ENCODE measurements at places on chromosomes 4 and X.

GRCh38 chr4:6876440-6876839 is 33.2 kb upstream of the TBC1D14 start:
- DNase-seq: peak; percentile 60

DNA sequence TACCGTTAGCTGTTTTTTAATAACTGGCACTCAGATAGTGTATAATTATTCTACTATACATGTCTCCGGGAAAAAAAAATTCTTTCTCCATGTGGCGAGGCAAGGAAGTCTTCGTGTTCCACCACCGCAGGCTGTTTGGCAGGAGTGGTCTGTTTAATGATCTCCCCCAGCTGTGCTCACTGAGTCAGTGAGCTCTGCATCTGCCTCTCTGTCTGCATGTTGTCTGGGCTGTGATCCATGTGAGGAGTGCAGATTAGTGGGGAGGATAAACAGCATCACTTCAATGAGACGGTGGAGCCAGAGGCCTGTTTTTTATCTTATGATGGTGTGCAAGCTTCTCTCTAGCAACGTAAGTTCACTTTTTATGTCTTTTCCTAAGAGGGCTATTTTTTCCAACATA is 69.8 kb downstream of the RPS3A start:
- DNase-seq: peak; percentile 94

- DNase-seq: no peak
These were observed 408.6 kb downstream of the PPP3CA start for GRCh38 chr4:100938698-100939097.

GRCh38 chr4:10974371-10974770 is 289.8 kb upstream of the CLNK start:
- no peak for DNase-seq

DNA sequence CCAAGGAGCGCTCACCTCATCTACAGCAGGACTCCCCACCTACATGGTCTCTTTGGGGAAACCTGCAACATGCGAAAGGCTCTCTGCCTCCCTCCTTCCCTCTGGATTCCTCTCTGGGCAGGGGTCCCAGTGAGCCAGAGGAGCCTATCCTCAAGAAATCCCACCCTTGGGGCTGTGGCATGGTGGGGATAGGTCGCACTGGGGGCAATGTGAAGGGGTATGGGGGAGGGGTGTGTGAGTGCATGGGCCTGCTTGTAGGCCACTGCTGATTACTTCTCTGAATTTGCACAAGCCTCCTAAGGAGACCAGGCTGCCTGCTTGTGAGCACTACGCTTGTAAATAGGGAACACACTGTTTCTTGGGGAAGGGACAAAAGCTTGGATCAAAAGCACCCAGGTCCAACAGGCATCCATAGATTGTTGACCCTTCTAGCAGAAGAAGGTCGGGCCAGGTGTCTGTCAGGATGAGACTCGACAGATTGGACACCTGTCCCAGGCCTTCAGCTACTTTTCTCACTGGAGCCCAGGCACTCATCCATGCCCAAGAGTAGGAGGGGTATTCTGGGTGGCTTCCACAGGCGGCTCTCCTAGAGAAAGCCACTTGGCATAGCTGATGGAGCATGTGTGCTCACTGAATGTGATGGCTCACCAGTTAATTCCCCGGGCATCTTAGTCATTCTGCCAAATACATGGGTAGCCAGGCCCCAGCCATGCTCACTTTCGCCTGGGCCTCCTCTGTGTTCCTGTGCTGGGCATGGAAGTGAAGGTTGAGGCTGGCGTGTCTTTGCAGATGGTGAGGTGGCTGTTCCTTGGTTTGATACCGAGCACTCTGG is 75.0 kb downstream of the NBDY start:
- no peak for DNase-seq

- peak; percentile 57 for DNase-seq
These were observed 772 bp downstream of the CYP4V2 start for GRCh38 chr4:186192066-186192612.

- no peak for DNase-seq
These were observed 160.3 kb downstream of the OR13H1 start for GRCh38 chrX:131704136-131704695.

DNA sequence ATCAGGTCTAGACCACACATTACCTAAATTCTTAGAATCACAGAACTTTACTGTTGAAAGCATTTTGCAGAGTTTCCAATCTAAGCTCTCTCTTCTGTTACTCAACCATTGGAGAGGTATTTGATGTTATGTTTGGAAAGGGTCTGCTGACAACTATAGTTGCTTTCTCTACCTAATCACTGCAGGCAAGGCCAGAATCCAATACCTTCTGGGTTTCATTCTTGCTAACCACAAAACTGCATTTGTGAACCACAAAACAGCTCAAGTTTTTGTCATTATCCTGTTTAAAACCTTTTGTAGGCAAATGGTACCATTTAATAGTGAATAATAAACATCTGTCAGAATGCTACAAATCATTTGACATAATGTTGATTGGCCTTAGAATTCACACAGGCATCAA is 380.1 kb downstream of the GASK1B start:
- DNase-seq: no peak

- DNase-seq: peak; percentile 17
These were observed 77.0 kb downstream of the LRP2BP start for GRCh38 chr4:185318679-185319078.

DNA sequence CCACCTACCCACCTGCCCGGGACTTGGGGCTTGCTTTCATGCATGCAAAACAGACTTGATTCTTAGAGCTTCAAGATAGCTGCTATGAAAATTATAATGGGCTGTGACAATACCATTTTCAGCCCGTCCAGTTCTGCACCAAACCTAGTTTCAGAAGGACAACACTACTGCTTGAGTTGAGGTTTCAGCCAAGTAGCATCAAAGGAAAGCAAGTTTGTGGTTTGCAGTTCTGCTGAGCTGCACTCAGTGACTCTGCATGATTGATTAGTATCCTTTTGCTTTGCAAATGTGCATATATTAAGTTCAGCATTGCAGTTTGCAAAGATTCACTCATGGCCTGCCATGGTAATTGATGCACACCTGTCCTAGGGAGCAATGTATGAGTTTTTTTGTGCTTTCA is 442.7 kb downstream of the RPA4 start:
- no peak for DNase-seq

- no peak for DNase-seq
These were observed 20.8 kb downstream of the EIF4E start for GRCh38 chr4:98908182-98908581.

- DNase-seq: no peak
These were observed 68.1 kb downstream of the DIAPH2 start for GRCh38 chrX:96752781-96753180.

DNA sequence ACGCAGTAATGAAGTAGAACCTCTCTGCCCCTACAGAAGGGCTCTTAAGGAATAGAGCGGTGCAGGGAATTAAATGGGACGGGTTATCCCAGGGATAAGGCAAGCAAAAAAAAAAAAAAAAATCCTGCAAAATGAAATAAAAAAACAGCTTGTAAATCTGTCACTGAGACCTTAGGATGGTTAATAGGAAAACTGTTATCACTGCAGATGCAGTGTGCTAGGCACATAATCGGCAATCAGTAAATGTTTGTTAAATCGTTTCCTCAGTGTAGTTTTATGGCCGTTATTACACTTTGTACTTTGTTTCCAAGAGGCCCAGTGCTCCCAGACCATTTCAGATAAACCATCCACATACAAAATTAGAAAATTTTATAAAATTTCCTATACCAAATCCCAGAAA is 1.0 kb downstream of the HNRNPH2 start:
- DNase-seq: peak; percentile 20

DNA sequence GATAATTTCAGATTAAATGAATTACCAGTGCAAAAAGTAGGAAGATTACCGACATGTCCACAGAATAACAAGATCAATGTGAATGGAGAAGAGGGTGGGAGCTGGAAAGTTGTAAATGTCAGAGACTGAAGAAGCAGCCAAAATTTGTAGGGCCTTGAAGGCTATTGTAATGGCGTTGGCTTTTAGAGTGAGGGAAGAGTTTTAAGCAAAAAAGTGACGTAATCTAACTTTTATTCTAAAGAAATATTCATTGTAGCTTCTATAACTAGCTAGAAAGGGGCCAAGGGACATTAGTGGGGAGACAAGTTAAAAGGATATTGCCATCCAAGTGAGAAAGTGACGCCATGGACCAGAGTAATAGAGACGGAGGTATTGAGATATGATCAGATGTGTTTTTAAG is 63.3 kb upstream of the PCDH7 start:
- no peak for DNase-seq
